ENCODE measurements at places on chromosomes 11 and 22.

DNA sequence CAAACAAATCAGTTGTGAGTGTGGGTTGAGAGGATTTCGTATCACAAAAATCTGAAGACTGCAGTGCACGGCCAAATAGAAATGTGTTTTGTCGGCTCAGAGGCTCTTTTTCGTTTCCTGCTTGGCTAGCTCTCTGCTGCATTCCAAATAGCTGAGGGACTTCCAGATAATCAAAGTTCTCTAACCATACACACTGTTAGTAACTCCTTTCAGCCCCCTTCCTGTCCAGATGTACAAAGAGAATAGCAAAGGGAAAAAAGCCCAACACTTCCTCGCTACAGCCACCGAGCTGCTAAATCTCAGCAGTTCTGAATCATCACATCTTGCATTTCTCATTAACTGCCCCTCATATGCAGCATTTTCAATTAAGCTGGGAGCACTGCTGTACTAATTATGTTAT lies 203.1 kb downstream of the TENM4 start:
- DNase-seq = no peak

DNA sequence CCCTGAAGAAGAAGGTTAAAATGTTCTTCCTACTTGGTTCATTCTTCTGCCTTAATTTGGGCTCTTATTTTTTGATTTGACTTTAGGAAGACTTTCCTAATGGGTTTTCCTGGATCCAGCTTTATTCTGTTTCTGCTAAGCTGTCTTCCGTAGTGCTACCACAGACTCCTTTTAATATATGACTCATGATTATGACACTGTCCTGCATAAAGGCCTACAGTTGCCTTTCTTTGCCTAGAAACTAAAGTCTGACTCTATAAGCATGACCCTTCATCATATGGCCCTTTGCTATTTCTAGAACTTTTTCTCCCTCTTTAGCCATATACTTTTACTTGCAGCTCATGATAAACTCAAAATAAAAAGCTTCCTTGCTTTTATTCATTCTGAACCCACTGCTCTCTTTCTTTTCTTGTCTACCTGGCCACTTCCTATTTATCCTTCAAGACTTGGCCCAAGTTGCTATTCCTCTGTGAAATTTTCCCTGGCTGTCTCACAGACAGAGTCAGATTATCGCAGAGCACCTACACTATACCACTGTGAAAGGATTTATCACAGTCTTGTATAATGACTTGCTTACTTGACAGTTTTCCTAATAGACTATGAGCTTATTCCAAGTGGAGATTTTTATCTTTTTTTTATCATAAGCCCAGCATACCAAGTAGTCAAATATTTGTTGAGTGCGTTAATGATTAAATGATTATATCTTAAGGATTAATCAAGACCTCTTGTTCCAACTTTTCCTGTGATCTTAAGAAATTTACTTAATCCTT lies 24.7 kb downstream of the TBCEL start:
- DNase-seq = no peak

- no peak for DNase-seq
These were observed 1.0 kb downstream of the KIAA1671 start for GRCh38 chr22:24953384-24954113.

DNA sequence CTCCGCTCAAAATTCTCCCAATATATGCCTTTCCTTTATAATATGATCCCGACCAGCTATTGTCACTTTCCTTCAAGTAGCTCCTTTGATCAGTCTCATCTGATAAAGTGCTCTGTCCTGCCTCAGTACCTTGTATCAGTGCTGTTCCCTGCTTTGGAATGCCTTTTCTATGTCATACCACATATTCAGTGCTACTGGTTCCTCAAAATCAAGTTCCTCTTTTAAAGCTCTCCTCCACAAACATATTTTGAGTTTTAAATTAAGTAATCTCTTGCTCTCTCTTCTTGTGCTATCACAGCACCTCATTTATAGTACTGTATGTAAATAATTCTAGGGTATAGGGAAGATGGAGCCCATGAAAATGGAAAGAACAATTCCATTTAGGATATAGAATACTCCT lies 137.1 kb upstream of the CTSC start:
- no peak for DNase-seq

DNA sequence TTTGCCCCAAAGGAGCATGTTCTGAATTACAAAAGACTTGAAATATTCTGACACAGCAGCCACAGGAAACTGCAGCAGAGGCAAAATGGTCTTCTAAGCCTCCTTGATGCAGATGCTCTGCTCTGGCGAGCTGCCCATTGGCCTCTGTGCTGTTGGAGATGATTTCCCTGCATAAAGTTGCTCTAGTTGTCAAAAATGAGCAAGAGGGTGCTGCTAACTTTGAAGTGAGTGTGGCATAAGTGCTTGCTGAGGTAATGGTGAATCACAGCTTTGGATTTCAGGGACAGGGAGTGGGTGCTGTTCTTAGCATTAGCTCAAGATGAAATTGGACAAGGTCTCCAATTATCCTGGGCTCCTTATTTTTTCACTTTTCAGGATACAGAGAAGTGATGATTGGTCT lies 435.4 kb downstream of the TMEM135 start:
- DNase-seq = no peak

GRCh38 chr22:29477723-29478318 lies 2.2 kb upstream of the NEFH start:
- no peak for DNase-seq

GRCh38 chr11:73072935-73073481 lies 69.1 kb downstream of the FCHSD2 start:
- no peak for DNase-seq

GRCh38 chr22:40838486-40838885 lies 18.0 kb downstream of the ST13 start:
- no peak for DNase-seq

- DNase-seq = no peak
These were observed at the start of gene ELMOD1 for GRCh38 chr11:107590460-107591377. ELMOD1 (plus strand) TSS chr11:107591147; CDS start chr11:107618190, 27,043 bp downstream.

GRCh38 chr22:28329186-28330073 lies 350.2 kb downstream of the TTC28 start:
- DNase-seq = no peak

Measured in GF-D8 (cell line).